Dermis blood vessel endothelial cell (primary cell): ENCODE measurements at places on chromosomes 11 and 22.

GRCh38 chr22:27461470-27461869, 340.1 kb downstream of the MN1 start:
- peak; percentile 38 for DNase-seq

DNA sequence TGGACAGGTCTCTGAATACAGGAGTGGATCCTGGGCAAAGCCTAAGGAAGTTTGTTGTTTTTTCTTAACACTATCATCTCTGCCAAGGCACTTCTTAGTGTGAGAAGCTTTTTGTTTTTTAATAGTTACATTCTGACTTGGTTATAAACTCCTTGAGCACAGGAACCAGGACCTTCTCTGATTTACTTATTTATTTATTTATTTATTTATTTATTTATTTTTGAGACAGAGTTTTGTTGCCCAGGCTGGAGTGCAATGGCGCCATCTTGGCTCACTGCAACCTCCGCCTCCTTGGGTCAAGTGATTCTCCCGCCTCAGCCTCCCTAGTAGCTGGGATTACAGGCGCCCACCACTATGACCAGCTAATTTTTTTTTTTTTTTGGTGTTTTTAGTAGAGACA, 11.0 kb downstream of the RNF185 start:
- DNase-seq: no peak

GRCh38 chr11:113077379-113077778, 116.2 kb downstream of the NCAM1 start:
- DNase-seq: no peak

GRCh38 chr11:84865257-84865656, 761.9 kb downstream of the DLG2 start:
- DNase-seq: no peak

GRCh38 chr11:62435846-62436660, 17.2 kb downstream of the SCGB1A1 start:
- DNase-seq: no peak

DNA sequence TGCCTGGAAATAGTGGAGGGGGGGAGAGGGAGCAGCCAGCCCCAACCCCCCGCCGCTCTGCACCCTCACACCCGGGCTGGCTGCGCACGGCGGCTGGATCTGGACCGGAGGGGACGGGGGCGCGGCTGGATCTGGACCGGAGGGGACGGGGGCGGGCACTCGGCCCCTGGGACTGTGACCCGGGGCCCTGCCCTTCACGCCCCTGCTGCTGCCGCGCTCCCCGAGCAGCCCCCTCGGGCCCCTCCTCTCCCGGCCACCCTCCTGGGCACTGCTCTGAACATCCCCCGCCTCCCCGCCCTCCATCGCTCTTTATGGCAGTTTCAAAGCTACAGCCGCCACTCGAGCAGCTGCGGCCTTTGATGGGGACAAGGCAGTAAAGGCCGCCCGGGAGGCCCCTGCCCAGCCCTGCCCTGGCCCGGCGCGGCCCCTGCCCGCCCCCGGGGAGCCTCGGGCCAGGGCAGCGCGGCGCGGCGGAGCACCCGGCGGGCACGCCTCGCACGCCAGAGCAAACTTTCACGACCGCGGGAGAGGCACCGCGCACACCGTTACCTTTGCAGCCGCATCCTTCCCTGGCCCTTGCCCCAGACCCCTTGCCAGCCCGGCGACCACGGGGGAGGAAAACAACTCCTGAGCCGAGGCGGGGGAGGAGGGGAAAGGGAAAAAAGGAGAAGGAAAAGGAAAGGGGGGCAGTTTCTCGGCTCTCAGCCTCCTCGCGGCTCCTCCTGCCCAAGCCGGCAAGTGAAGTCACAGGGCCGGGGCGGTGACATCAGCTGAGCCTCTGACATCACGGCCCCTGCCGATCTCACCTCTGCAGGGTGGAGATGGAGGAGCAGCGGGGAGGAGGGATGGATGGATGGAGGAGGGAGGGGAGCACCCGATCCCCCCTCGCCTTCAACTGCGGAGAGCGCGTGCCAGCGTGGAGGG, 13.1 kb upstream of the TCF20 start:
- DNase-seq: no peak

DNA sequence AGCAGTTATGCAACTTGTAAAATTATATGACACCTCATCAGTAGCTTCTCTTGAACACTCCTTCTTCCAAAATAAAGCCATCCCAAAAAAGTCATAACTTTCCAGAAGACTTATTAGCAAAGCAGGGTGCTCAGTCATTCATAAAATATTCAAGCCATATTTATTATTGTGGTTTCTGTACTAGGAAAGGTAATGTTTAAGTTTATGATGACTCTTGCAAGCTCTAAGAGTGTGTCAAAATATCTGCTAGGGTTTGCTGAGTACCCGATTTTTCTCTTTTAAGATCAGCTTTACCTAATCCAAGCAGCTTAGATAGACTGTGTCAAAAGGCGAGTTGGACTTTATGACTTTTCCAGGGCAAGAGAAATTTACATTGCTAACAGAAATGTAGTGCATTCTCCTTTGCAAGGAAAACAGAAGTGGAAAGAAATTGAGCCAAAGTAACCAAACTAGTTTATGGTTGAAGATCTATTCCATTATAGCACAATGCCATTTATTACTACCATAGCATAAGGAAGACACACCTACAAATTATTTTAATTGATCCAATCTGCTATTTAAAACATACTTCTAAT, 98.0 kb upstream of the SOX6 start:
- no peak for DNase-seq

DNA sequence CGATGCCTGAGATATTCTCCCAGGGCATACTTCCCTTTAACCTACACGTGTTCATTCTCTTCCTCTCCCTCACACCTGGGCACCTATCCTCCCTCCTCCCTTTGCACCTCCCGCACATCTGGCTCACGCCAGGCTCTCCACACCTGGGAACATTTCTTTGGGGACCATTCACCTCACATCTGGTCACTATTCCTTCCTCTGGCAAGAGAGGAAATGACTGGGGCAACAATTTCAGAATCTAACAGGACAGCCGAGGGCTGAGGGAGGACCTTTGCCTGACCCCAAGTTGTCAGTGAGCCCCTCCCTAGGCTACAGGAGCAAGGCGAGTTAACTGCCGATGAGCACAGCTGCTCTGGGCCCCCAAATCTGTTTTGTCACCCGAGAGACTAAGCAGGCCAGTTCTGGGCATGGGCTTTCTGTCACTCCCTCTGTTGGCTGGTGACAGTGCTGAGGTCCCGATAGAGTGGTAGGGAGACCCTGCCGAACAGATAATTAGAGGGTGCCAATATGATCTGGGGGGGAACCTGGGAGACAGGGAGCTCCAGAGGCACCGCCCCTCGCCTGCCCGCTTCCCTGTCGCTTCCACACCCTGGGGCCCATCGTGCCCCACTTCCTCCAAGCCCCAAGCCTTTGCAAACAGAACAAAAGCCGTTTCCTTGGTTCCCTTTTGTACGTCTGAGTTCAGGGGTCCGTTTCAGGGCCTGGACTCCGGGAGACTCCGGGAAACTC, 45.6 kb downstream of the EIF3F start:
- DNase-seq: no peak

GRCh38 chr22:27110665-27111451, 453.5 kb downstream of the MIAT start:
- peak; percentile 69 for DNase-seq

DNA sequence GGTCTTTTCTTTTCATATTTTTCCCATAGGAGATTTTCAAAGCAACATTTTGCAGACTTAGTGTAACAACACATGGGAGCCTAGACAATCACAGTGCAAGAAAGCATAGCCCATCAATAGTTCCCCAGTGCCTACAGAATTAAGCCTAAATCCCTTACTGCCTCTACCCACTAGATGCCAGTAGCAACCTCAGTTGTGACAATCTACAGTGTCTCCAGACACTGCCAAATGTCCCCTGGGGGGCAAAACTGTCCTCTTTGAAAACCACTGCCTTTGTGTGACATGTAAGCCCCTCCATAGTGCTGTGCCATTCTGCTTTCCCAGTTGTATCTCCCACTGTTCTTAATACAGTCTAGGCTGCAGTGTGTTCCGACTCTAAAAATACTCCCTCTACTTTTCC, 1329.0 kb downstream of the LRRC4C start:
- DNase-seq: no peak

DNA sequence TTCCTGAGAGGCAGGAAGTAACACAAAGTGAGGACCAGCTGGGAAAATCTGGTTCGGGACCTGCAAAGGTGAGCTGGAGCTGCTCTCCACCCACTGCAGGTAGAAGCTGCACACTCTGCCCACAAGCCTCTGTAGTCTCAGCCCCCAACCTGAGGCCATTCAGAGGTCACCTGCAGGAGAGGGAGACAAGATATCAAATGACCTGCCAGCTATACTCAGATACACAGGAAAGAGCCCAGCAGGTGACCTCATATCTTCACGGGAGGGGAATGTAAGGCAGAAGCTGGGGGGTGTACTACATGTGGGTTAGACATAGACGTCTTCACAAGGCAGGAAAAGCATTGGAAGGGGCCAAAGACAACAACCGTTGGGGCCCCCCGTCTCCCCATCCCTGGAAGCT, 86.1 kb downstream of the APIP start:
- DNase-seq: no peak

- DNase-seq: no peak
Observed at GRCh38 chr11:37406651-37407050, 808.6 kb upstream of the RAG2 start.

- DNase-seq: no peak
Observed at GRCh38 chr22:41555325-41555982, 5.4 kb upstream of the CSDC2 start.
